ENCODE measurements at places on chromosomes 4 and X.

- DNase-seq: no peak
Measured at GRCh38 chrX:13420545-13421183, 100.8 kb upstream of the ATXN3L start.

DNA sequence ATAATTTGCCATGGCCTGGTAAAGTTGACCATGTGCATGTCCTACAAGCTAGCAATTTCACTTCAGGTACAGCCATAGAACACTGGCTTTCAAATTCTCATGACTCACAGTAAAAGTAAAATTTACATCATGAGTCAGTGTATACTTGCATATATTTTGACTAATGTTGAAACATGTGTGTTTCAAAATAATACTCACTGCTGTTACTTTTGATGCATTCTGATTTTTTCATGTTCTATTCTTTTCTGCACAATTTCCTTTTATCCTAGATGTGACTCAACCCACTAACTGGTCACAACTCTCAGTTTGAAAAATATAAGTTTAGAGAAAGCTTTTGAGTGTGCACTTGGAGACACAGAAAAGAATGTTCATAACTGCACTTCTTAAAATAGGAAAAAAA, 365.7 kb downstream of the FGF13 start:
- DNase-seq: no peak

GRCh38 chr4:80578001-80578400, 242.5 kb downstream of the CFAP299 start:
- no peak for DNase-seq

- DNase-seq: no peak
Measured at GRCh38 chr4:2898001-2898400, 54.4 kb downstream of the ADD1 start.

DNA sequence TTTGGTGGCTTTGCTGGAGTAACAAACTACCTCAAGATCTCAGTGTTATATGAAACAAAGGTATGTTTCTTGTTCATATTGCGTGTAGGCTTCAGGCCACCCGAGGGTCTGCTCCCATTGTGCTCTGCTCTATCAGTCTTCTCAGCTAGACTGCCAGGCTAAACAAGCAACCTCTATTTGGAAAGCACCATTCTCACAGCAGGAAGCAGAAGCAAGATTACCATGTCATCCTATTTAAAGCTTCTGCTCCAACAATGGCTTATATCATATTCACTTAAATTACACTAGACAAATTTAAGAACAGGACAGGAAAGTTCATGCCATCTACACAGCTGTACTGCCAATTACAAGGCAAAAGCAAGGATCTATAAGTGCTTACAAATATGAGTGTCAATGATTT, 385.8 kb downstream of the PPARGC1A start:
- no peak for DNase-seq

- DNase-seq: no peak
Measured at GRCh38 chr4:171759274-171759673, 53.9 kb upstream of the GALNTL6 start.

DNA sequence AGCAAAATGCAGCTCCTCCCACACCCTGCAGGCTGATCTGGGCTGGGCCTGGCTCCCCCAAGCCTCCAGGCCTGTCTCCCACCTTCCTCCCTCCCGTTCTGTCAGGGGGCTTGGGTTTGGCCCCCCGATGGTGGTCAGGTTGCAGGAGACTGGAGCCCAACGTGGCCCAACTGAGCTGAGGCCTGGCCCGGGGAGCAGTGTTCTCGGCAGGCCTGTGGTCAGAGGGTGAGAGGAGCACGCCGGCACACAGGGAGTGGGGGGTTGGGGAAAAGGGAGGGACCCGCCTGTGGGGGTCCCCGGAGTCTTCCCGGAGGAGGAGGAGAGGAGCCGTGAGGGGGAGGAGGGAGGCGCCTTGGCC, 43.2 kb upstream of the NKX1-1 start:
- no peak for DNase-seq

GRCh38 chrX:51614353-51615012, 4.2 kb downstream of the CENPVL3 start:
- peak; percentile 38 for DNase-seq

DNA sequence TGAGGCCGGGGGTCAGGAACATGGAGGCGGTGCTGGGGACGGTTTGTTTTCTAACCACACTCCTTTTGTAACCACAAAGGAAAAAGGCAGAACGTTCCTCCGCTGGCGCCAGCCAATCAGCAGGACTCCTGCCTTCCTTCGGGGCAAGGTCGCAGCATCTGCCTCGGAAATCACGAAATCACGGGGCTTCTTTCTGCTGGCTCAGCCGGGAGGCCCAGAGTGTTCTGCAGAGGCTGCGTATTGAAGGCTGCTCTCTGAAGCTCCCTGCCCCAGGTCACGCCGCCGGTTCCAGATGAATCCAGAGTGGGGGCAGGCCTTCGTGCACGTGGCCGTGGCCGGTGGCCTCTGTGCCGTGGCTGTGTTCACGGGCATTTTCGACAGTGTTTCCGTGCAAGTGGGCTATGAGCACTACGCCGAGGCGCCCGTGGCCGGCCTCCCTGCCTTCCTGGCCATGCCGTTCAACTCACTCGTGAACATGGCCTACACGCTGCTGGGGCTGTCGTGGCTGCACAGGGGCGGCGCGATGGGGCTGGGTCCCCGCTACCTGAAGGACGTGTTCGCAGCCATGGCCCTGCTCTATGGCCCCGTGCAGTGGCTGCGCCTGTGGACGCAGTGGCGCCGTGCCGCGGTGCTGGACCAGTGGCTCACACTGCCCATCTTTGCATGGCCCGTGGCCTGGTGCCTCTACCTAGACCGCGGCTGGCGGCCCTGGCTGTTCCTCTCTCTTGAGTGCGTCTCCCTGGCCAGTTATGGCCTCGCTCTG, 9.4 kb downstream of the TMEM187 start:
- DNase-seq: no peak

DNA sequence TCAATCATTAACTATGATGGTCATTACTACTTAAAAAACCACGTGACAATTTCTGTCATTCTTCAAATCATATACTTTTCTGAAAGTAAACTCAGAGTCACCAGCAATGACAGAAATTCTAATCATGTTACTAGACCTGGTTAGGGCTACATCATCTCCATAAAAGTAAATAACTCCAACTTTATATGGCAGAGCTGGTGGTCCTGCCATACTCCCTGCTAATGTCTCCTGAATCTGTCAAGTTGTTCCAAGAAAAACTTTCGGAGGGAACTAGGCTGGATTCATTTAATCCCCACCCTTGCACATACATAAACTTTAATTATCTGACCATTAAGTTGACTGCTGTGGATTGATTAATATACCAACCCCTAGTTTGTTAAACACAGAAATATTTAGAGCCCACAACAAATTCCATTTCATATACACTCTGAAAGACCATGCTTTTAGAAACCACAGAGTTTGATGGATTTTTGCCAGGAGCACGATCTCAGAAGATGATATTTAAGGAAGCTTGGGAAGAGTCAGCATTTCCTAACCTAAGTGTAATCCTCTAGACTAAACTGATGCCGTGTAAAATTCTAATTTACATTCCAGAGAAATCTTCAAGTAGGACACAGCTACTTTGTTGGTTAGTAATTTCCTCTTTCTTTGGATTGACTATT, 577.0 kb downstream of the FAT4 start:
- no peak for DNase-seq

GRCh38 chr4:17577665-17578481, 875 bp downstream of the LAP3 start:
- DNase-seq: no peak

Data from NCI-H1105 treated with DMSO at 0.1 percent for 48 hours (cell line).